Activated T-helper 9 cell treated with anti-CD3 and anti-CD28 coated beads, Interleukin-2, amount 50 U/mL, for 16 hours (primary cell): ENCODE measurements at places on chromosomes 4 and X.

GRCh38 chrX:11380187-11380844, 87.1 kb downstream of the AMELX start:
- no peak for DNase-seq

DNA sequence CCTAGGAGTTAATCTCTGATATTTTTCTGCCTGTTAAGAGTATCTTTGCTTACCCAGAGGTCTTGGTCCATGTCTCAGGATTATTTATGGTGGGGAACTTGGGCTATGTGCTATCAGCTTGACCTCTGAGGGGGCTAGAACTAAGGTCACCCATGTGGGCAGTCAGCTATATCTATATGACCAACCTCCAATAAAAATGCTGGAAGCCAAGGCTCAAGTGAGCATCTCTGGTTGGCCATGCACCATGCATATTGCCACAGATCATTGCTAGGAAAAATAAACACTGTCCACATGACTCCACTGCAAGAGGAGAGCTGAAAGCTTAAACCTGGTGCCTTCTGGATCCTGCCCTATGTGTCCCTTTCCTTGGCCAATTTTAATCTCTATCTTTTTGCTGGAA, 196.5 kb upstream of the SLC7A11 start:
- no peak for DNase-seq

DNA sequence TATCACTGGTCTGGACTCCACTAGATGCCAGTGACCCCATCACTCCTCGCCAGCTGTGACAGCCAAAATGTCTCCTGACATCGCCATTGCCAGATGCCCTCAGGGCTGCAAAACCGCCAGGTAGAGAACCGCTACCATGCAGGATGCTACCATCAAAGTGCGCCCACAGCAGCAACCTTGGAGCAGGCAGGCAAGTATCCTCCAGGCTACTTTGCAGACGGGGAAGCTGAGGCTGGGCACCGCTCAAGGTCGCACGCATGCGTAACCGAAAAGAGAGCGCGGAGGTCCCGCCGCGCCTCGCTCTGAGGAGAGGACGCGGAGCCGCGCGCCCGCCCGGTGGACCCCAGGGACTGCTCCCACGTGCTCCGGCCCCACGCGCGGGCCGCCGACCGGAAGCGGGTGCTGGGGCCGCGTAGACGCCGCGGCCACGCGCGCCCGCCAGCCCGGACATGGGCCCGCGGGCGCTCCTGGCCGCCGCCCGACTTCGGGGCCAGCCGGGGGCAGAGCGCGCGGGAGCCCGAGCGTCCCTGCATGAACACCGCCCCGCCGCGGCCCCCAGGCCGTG, at the start of gene STS:
Gene STS (plus strand): TSS at position 300 of the 565 bp plus-strand sequence. CDS start 105,488 bp downstream, outside the sequence.
- DNase-seq: peak; percentile 37

DNA sequence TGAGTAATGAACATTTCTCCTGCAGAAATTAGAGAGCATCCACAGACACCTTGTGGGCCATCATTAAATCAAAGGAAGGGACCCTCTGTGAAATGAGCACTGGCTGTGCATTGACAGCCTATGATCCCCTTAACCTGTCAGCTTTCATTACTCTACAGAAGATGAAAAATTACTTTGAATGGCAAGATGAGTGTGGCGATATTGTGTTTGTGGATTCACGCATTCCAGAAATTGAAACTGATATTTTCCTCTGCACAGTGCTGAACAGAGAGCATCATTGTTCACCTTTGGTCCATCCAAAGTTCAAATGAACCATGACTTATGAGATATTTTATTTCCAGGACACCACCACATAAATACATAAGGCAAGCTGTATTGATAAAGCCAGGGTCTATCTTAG, 374.8 kb upstream of the ANXA10 start:
- no peak for DNase-seq

- DNase-seq: no peak
These were observed 88.4 kb upstream of the TLL1 start for GRCh38 chr4:165784672-165785071.

- DNase-seq: no peak
These were observed 2.1 kb downstream of the NDNF start for GRCh38 chr4:121070274-121070673.
